ENCODE measurements at places on chromosomes 1 and 21. TPM values are rescaled to one million over a fixed set of nuclear protein-coding genes. Genes with fewer than 3 reads are reported as not detected.
A peak's percentile ranks its signal among the peaks of the same experiment; 100 is the strongest.

- no peak for DNase-seq
Observed at GRCh38 chr1:15849775-15850324, 2.3 kb downstream of the SPEN start.

DNA sequence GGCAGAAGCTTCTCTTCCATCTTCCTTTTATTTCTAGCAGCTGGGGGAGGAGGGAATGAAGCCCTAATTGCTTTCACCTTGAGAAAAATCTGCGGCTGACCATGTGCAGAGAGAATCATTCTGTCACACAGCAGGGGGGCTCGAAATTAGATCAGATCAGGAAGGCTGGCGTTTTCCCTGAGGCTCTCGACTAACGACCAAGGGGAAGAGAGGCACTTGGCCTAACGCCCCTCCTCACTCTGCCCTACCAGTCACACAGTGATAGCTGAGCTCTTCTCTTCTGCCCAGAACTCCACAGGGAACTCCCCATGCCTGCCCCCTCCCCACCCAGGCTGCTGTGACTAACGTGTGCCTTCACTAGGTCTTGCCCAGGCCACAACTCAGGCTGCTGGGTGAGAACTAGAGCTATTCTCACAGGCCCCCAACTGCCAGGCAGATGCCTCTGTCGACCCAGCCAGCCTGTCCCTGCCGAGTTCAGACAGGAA lies 26.5 kb upstream of the KHDRBS1 start:
- no peak for DNase-seq

- no peak for DNase-seq
Observed at GRCh38 chr1:19179597-19180264, 30.3 kb downstream of the UBR4 start.

- no peak for DNase-seq
Observed at GRCh38 chr1:28199328-28200233, 23.1 kb upstream of the PTAFR start.

- no peak for DNase-seq
Observed at GRCh38 chr21:14376854-14377253, 6.1 kb downstream of the HSPA13 start.

GRCh38 chr21:31213787-31214186 lies 130.3 kb downstream of the TIAM1 start:
- no peak for DNase-seq

- DNase-seq: peak; percentile 41
Observed at GRCh38 chr21:34499116-34499515, 12.9 kb downstream of the KCNE1 start.

DNA sequence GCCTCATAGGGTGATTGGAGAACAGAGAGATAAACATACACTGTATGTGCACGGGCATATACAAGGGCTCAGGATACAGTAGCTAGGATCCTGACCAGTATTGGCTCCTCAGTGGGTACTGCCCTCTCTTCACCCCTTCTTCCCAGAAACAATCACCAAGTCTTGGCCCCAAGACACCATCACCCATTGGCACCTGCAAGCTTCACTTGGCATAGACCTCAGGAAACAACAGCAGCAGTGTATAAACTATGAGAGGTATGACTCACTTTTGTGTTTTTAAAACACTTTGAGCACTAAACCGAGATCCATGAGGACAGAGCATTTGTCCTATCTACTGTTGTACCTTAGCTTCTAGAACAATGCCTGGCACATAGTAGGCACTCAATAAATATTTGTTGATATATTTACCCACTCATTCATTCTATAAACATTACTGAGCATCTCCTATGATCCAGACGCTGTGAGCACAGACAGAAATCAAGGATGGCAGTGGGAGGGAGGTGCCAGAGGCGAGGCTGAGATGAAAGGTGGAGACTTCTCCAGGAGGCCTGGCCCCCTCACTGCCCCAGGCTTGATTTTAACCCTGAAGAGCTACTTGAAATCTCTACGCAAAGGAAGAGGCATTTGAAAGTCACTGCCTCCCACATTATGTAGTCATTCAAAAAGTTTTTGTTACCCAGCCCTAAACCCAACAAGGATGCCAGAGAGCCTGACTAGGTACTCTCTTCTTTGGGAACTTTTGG lies 95.2 kb downstream of the CAMK2N1 start:
- no peak for DNase-seq

DNA sequence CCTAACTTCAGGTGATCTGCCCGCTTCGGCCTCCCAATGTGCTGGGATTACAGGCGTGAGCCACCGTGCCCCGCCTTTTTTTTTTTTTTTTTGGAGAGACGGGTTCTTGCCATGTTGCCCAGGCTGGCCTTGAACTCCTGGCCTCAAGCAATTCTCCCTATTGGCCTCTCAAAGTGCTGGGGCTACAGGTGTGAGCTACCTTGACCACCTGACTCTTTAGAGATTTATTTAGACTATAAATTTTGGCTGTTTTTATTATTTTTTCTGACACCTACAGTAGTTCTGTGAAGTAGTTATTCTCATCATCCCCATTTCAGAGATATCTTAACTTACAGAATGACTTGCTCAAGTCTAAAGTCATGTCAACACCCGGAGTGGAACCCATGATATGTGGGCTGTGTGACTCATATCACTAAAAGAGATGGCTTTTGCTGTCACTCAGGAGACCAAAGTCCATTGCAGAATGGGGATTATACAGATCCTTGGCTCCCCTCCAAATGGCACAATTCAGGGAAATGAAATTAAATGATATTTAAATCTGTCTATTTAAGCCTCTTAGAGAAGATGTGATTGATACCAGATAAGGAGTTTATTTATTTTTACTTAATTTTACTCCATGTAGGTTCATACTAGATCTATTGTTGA lies 93.2 kb downstream of the CTH start:
- no peak for DNase-seq

GRCh38 chr21:45279446-45280177 lies 8.1 kb downstream of the POFUT2 start:
- DNase-seq: no peak

DNA sequence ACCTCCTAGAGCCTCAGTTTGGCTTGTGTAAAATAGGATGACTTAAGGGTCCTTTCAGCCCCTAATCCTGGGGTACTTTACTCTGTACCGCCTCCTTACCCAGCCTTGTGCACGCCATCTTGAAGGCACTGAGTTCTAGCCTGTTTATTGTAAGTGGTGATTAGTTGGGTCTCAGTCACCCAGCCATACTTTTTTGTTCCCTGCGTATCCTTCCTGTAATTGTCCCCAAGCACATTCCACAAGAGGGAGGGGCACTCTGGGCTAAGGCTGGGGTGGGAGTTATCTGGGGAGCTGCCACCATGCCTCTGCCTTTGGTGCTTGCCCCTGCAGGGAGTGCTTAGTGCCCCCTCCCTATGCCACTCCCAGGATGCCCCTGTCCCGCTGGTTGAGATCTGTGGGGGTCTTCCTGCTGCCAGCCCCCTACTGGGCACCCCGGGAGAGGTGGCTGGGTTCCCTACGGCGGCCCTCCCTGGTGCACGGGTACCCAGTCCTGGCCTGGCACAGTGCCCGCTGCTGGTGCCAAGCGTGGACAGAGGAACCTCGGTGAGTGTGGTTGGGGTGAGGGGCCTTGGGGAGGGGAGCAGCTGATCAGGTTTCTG lies 856 bp downstream of the FDPS start:
- DNase-seq: no peak

DNA sequence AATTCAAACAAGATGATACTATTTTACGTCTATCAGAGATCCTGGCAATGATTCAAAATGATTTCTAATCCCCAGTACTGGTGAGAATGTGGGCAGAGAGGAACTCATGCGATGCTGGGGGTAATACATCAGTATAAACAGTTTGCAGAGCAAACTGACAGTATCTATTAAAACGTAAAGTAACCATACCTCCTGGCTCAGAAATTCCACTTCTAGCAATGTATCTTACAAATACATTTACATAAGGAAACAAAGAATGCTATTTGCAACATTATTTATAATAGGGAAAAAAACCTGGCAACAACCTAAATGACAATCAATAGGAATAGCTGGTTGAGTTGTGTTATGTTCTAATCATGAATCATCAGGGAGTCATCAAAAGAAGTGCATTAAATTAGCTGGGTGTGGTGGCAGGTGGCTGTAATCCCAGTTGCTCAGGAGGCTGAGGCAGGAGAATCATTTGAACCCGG lies 15.9 kb downstream of the RCAN1 start:
- DNase-seq: no peak

DNA sequence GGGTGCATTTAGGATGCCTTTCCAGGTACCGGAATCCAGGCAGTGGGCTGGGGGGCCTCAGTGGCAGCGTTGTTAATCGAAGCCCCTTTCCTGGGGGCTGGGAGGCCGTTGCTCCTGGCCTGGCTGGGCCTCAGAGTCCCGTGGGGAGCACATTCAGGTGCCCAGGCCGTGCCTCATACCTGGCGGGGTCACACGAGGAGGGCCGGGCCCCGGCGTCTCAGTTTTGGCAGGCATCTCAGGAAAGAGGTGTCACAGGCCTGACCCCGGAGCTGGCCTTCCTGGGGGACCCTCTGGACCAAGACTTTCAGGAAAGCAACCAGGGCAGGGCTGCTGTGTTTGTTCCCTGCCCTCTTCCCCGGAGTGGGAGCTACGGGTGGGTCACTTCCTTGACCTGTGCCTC lies 4.1 kb downstream of the NBL1 start:
- DNase-seq: no peak

GRCh38 chr1:177801790-177802189 lies 168.1 kb downstream of the SEC16B start:
- no peak for DNase-seq

GRCh38 chr1:179954493-179955286 lies at the start of gene CEP350:
Gene CEP350, plus strand, starts transcription at chr1:179954810. Its CDS starts 31,372 bp downstream, at chr1:179986182.
- peak; percentile 99 for DNase-seq

DNA sequence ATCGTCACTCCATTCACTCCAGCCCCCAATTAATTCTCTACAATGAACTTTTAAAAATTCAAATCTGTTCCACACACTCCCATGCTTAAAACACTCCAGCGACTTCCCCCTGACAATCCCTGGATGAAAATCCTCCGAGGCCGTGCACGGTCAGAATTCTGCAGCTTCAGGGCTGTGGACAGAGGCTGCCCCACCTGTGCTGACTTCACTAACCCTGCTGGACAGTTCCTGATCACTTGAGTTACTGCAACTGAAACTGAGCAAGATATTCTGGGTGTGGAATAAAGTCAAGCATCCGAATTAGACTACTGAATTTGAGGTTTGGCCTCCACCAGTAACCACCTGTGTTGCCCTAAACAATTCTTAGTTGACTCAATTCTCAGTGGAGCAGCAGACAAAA lies 1.0 kb upstream of the JAK1 start:
- no peak for DNase-seq

- no peak for DNase-seq
Observed at GRCh38 chr1:109341944-109342930, 35.4 kb upstream of the MYBPHL start.

- no peak for DNase-seq
Observed at GRCh38 chr1:42325014-42325402, 10.0 kb downstream of the FOXJ3 start.

DNA sequence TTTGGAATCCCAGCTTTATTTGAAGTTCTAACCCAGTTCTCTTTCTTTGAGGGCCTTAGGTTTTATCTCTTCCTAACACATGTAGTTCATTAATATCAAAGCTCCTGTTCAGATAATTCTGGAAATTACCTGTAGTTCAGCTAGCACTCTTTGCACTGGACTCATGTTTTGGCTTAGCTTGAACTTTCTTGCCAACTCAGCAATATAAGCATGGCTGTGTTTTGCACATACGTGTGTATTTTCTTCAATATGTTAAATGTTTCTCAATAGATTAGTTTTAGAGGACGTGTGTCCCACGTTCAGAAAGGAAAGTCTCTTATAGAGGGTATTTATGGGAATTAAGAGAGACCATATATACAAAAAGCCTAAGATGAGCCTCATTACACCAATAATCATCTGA lies 271.8 kb upstream of the USP25 start:
- DNase-seq: no peak

DNA sequence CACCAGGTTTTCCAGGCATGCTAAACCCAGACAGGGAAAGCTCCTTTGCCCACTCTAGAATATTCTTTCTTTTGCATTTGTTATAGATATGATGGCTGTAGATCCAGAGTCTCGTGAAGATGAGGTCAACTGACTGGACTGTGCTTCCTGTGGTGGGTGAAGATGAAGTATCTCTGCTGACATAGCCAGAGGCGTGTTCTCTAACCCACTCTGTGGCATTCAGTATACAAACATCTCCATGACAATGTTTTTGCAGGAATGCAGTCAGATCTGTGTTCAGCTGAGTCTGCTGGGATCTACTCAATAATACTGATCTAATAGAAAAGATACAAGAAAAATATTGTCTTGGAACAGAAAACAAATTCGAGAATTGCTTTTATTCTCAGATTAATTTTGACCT lies 11.3 kb downstream of the RWDD2B start:
- DNase-seq: no peak

DNA sequence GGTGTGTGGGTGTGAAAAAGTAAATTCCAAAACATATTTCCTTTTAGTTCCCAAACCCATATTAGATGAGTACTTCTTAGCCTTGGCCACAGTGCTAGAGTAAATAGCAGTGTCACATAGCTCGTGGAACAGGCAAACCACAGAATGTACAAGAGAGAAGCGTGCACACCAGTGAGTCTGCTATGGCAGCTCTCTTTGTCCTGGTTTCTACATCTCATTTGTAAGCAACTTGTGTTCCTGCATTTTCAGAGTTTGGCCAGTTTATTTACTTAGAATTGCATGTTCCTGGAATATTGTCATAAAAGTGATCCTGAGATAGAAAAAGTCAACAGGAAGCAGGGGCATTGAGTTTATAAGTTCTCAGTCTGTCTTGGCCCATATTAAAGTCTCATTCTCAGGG lies 142.1 kb downstream of the DHRS3 start:
- DNase-seq: no peak

GRCh38 chr1:23619299-23620188 lies 60.2 kb upstream of the ID3 start:
- DNase-seq: no peak

- no peak for DNase-seq
Observed at GRCh38 chr1:206116191-206116872, 856 bp downstream of the AVPR1B start.

LY9 gene
- total RNA-seq: not detected

PYGO2 gene
- total RNA-seq: 16.0 TPM

FBLIM1 gene
- total RNA-seq: 97.6 TPM

TNFSF4 gene
- total RNA-seq: 1.0 TPM

DEPDC1 gene
- 0.43 TPM for total RNA-seq

IQCC gene
- 0.81 TPM for total RNA-seq

SELENBP1 gene
- total RNA-seq: 129 TPM

EDN2 gene
- not detected for total RNA-seq

SLC1A7 gene
- total RNA-seq: not detected

HES3 gene
- not detected for total RNA-seq

SLC6A9 gene
- 1.5 TPM for total RNA-seq

FAM43B gene
- total RNA-seq: 4.5 TPM

NFIA gene
- 97.6 TPM for total RNA-seq

ZBTB7B gene
- 53.3 TPM for total RNA-seq

RORC gene
- total RNA-seq: 11.3 TPM

ZNF683 gene
- total RNA-seq: 0.14 TPM

PRDM15 gene
- total RNA-seq: 4.6 TPM

PTPN14 gene
- 23.0 TPM for total RNA-seq

CD160 gene
- total RNA-seq: not detected

ATP6V1G3 gene
- not detected for total RNA-seq

PLA2G4A gene
- 2.5 TPM for total RNA-seq

All from Right ventricle myocardium inferior (tissue), 1 donor.